Hematopoietic multipotent progenitor cell treated with erythropoietin and hydrocortisone succinate and interleukin-3 and kit ligand, for 6 days (in vitro differentiated cells): ENCODE measurements at places on chromosomes 4 and X.

- no peak for DNase-seq
Observed at GRCh38 chrX:71814123-71814912, 51.2 kb downstream of the CXorf49B start.

DNA sequence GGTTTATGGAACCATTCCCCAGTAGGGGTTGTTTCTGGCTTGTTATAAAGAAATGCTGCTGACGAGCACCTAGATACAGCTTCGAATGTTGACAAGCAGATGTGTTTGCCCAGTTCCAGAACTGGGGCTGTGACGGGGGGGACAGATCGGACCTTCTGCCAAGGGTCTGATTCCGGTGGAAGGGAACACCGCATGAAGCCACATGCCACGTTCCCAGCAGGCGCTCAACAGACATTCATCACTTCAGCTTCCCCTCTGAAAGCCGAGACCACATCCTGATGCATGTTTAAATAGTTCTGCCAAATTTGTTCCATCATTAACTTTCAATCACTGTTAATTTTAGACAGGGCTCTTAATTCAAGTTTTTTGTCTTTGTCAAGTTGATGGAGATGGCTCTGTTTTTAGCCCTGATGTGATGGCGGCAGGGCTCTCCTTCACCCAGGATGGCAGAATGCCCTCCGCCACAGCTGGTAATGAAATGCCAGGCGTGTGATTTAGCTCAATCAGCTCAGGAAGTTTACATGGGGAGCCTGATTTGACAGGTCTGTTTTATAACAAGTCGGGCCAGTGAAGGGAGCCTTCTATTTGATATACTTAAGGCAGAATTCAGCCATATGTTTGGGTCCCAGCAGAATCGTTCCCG, 57.4 kb downstream of the PSAPL1 start:
- no peak for DNase-seq

- DNase-seq = peak; percentile 97
Observed at GRCh38 chrX:13647709-13648212, 5.2 kb upstream of the TCEANC start.

- DNase-seq = no peak
Observed at GRCh38 chr4:136241221-136241986, 1290.9 kb downstream of the PCDH18 start.

GRCh38 chr4:70903291-70903603, 1.1 kb downstream of the MOB1B start:
- peak; percentile 98 for DNase-seq

- DNase-seq = no peak
Observed at GRCh38 chr4:77927991-77928925, 65.6 kb downstream of the MRPL1 start.

- no peak for DNase-seq
Observed at GRCh38 chr4:35963383-35963782, 280.9 kb downstream of the ARAP2 start.

DNA sequence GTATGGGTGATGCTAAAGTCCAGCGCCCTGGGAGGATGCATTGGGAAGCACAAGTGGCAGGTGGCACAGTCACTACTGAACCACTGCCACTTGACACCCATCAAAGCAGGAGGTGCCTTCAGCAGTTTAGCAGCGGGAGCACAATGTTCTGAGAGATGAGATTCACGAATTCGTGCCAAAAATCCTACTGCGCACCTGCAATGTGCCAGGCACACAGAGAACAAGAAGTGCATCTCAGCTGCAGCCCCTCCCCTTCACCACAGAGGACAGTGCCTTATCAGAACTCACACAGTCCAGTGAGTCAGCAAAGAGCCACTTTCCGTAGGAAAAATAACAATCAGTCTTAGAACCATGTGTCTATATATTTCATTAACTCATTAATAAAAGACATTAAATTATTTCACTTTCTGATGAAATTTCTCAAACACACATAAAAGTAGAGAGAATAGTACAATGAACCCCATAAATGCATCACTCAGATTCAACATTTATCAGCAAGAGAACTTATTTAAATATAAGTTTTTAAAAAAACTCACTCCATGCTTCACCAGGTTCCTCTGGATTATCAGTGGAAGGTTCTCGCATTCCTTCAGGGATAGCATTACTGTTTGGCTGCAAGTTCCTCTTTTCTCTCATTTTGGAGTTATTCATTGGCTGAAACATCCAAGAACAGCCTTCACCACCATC, 47.0 kb downstream of the BEND2 start:
- DNase-seq = peak; percentile 90

DNA sequence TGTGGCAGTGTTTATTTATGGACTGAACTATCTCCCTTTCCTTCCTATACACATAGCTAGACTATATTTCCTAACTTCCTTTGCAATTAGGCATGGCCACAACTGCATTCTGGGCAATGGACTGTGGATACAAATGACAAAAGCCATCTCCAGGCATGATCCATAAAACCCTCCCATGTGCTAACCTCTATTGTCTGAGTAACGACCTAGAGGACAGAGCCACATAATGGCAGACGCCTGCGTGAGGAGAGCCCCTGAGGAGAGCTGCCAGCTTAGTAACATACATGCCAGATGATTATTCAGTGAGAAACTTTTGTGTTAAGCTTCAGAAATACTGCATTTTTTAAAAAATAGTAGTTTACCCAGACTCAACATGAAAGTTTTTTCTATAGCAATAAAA, 142.9 kb downstream of the ADGRA3 start:
- no peak for DNase-seq

DNA sequence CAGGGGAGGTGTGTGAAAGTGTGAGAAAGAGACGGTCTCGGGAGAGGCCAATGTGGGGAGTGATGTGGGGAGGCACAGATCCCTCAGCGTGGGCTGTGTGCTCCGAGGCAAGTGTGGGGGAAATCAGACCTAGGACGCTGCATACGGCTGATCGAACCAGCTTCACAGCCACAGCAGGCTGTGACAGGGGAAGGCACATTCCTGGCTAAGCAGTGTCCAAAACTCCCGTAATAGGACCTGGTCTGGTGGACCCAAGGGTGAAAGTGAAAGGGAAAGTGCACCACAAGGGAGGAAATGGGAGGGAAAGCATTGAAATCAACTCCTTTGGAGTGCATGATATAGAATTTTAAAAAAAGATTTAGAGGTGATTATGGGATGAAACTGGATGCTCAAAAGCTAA, 10.9 kb upstream of the RHOXF2 start:
- DNase-seq = no peak

- DNase-seq = no peak
Observed at GRCh38 chr4:65287071-65287470, 383.2 kb downstream of the EPHA5 start.

DNA sequence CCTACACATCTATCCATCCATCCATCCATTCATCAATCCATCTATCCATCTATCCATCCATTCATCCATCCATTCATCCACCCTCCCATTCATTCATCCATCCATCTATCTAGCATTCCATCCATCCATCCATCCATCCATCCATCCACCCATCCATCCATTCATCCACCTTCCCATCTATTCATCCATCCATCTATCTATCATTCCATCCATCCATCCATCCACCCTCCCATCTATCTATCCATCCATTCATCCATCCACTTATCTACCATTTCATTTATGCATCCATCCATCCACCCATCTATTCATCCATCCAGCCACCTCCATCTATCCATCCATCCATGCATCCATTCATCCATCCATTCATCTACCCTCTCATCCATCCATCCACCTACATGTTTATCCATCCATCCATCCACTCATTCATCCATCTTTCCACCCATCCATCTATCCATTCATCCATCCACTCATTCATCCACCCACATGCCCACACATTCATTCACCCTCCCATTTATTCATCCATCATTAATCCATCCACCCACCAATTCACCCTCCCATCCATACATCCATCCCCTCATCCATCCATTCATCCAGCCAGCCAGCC, 258.5 kb downstream of the CRLF2 start:
- DNase-seq = no peak

- DNase-seq = peak; percentile 95
Observed at GRCh38 chrX:107710617-107711391, 64.8 kb downstream of the TSC22D3 start.

- DNase-seq = peak; percentile 29
Observed at GRCh38 chrX:136780241-136780640, 491 bp downstream of the ARHGEF6 start.

GRCh38 chr4:81792521-81792920, 320.8 kb upstream of the RASGEF1B start:
- DNase-seq = peak; percentile 60

GRCh38 chr4:168057412-168057811, 34.9 kb upstream of the ANXA10 start:
- no peak for DNase-seq
